ENCODE measurements at places on chromosomes 5 and 9. TPM values are rescaled to one million over a fixed set of nuclear protein-coding genes. Genes with fewer than 3 reads are reported as not detected.

DNA sequence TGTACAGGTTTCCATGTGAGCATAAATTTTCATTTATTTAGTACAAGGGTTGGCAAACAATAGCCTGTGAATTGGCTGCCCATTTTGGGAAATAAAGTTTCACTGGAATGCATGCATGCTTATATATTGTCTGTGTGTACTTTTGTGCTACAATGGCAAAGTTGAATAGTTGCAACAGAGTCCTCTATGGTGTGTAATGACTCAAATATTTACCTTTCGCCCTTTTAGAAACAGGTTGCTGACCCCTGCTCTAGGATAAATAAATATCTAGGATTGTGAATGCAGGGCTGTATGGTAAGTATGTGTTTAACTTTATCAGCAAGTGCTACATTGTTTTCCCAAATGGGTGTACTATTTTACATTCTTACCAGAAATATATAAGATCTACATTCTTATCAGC, 47.2 kb downstream of the XRCC4 start:
- no peak for DNase-seq

GRCh38 chr5:1876660-1877064, 6.1 kb downstream of the IRX4 start:
- no peak for DNase-seq

- no peak for DNase-seq
Measured at GRCh38 chr5:168989731-168990505, 311.0 kb downstream of the SLIT3 start.

DNA sequence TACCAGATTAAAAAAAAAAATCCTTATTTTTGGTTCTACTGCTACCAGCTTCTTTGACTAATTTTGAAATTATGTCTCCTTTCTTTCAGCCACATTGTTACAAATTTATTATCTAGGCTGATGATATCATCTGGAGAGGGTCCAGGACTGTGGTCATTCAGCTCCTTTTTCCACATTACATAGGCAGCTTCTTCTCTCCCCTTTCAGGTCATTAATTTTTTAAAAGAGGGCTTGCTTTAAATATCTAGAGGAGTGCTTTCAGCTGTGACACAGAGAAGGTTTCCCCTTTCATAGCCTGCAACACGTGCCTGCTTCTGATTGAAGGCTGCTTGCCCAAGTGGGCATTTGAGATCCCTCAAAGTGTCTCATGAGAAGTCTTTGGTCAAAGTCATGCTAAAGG, 155.7 kb upstream of the PAPPA start:
- no peak for DNase-seq

- no peak for DNase-seq
Measured at GRCh38 chr5:50767588-50767987, 101.2 kb downstream of the PARP8 start.

- DNase-seq: no peak
Measured at GRCh38 chr5:17336054-17336453, 118.6 kb downstream of the BASP1 start.

PCDHA4 gene
- total RNA-seq: 0.83 TPM

IFNE gene
- total RNA-seq: not detected

Data from esophagus muscularis mucosa (tissue), 4 donors.